NCI-H1694 (cell line): ENCODE measurements at places on chromosomes 6 and 20.
A peak's percentile ranks its signal among the peaks of the same experiment; 100 is the strongest.

GRCh38 chr6:158608221-158608620, 36.3 kb downstream of the DYNLT1 start:
- no peak for DNase-seq

DNA sequence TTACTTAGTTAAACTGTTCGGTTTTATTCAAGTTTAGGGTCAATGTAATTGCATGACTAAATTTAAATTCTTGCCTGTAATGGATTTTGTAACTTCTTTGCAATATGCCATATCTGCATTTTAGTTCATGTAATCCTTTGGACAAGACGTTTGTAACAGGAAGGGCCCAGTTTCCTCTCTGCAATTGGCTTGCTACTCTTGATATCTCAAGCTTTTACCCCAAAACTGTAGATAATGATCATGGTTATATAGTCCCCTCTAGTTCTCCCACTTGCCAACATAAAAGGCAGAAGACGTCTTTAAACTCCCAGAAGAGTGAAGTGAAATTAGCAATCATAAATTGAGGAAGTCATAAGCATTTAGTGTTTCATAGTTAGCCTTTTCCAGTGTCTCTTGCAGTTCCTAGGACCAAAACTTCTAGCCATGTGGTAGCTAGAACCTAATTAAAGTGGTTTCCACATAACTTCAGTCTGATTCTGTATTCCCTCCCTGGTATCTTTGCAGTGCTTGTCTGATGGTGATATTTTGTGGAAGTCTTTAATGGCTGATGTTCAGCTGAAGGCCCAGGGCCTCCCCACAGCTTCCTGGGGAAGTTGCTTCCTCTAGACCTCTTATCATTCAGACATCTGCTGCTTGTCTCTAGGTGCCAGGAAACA, 117.8 kb upstream of the SUPT3H start:
- no peak for DNase-seq

GRCh38 chr6:163249651-163250101, 164.8 kb upstream of the QKI start:
- DNase-seq: no peak

GRCh38 chr6:52180787-52181558, 5.2 kb upstream of the IL17A start:
- no peak for DNase-seq

DNA sequence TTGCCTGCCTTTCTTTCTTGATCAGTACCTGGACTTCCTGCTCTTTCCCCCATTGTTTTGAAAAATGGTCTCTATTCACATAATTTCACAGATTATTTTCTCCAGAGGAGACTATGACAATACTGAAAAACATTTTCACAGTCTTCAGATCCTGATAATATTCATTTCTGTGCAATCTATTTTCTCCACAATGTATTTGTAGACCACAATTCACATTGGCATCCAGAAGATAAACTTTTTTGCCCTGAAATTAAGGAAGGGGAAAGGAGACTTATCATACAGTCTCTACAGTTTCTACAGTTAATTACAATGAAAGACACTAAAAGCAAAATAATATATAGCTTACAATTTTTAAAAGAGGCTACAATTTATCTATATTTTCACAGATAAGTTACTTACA, 18.4 kb downstream of the LCA5 start:
- no peak for DNase-seq

- no peak for DNase-seq
Measured at GRCh38 chr6:111589366-111589765, 16.3 kb downstream of the TRAF3IP2 start.

- DNase-seq: peak; percentile 30
Measured at GRCh38 chr20:330233-331149, 5.1 kb downstream of the SOX12 start.

GRCh38 chr20:16654858-16655535, 74.8 kb upstream of the SNRPB2 start:
- no peak for DNase-seq

- no peak for DNase-seq
Measured at GRCh38 chr6:21653905-21654304, 60.4 kb downstream of the SOX4 start.

GRCh38 chr6:135311446-135312200, 130.5 kb downstream of the MYB start:
- DNase-seq: no peak

GRCh38 chr6:37783025-37783855, 36.3 kb upstream of the ZFAND3 start:
- DNase-seq: no peak

- DNase-seq: no peak
Measured at GRCh38 chr6:16850681-16851026, 89.4 kb upstream of the ATXN1 start.

GRCh38 chr20:50548396-50548795, 38.2 kb downstream of the PTPN1 start:
- DNase-seq: no peak

DNA sequence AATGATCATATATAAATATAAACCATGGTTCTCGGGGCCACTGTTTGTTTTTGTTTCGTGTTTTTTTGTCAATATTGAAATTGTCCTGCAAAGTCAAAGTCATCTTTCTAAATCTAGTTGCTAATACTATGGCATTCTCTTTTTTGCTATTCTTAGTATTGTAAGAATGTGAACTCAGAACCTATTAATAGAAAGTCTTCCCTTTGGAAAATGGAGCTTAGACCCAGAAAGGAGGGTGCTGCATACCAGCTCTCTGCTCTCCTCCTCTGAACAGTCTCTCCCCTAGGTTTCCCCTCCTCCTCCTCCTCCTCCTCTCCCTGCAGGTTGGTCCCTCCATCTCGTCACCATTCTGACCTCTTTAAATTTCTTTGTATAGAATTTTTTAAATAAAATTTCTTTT, 150.4 kb upstream of the CCN2 start:
- no peak for DNase-seq

DNA sequence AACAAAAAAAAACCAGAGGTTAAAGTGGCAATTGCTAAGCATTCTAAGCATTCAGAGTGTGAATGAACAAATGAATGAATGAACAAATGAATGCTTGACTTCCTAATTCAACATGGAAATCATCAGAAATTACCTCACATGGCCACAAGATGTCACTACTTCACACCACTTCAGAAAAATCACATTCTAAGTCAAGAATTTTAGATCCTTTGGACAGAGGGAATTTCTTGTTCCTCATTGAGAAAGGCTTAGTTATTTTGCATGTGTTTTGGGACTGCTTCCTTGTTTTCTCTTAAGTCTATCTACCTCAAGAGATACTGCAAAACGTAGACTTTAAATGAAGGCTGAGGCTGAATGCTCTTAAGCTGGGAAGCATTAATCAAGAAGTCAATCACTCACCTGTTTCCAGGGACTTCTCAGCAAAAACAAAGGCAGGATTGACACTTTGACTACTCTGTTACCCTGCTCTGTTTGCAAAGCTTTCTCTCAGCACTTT, 120.2 kb downstream of the MBOAT1 start:
- peak; percentile 25 for DNase-seq

GRCh38 chr6:1096967-1097765, 214.7 kb upstream of the FOXQ1 start:
- DNase-seq: no peak

DNA sequence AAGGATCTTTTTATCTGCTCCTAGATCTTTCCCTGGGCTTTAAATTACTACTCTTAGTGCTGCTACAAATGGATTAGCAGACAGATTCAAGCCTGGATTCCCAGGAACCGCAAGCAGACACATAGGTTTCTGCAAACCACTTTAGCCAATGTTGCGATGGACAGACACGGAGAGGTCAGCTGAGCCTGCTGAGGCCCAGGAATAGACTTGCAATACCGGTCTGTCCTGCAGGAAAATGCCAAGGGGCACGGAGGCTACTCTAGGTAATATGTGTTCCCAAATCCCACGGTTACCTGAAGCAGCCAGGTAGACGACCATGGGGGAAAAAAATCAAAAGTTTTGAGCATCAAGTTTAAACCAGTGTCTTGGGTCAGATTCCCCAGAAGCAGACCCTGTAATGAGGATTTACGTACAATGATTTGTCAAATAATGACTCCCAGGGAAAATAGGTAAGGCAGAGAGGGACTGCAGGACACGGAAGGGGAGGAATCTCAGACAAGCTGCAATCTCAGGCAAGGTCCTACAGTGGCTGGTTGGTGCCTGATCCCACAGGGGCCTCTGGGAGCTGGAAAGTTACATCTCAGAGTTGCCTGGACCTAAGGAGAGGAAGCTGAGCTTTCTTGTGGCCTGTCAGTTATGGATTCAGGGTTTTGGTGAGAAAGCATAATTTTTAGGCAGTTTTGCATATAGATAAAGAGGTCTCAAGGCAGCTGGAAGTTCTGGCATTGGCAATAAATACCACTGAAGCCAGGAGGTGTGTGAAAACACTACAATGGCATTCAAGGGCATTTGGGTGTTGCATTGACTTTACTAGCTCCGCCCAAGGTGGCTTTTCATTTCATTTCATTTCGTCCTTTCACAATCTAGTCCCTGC, 12.5 kb downstream of the OTOR start:
- DNase-seq: no peak

- DNase-seq: no peak
Measured at GRCh38 chr6:44778513-44778912, 391.0 kb downstream of the CDC5L start.

DNA sequence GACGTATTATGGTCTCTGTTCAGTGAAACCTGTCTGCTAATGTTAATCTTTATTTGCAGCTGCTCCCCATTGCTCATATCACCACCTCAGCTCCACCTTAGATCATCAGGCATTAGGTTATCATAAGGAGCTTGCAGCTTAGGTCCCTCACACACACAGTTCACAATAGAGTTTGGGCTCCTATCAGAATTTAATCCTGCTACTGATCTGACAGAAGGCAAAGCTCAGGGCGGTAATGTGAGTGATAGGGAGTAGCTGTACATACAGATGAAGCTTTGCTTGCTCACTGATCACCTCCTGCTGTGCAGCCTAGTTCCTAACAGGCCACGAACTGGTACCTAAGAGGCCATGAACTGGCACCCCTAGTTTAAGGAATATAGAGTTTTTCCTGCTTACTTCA, 989.7 kb downstream of the EYS start:
- DNase-seq: no peak

GRCh38 chr6:133637436-133637835, 251.5 kb upstream of the TCF21 start:
- DNase-seq: no peak

DNA sequence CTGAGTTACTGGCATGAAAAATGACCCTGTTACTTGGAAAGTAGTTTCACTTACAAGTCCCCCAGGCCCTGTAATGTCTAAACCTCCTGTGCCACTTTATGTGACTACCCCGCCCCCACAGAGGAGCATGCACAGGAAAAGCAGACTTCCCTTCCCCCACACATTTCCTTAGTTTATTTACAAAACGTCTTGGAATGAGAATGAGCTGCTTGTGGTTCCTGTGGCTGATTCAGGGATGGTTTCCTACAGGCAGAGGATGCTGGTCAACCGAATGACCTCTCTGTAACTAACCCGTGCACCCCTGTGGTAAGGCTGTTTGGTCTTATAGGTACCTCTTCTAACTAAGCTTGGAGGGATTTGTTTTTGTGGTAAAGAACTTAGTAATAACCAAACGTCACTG, 28.5 kb downstream of the RSPO3 start:
- DNase-seq: no peak

DNA sequence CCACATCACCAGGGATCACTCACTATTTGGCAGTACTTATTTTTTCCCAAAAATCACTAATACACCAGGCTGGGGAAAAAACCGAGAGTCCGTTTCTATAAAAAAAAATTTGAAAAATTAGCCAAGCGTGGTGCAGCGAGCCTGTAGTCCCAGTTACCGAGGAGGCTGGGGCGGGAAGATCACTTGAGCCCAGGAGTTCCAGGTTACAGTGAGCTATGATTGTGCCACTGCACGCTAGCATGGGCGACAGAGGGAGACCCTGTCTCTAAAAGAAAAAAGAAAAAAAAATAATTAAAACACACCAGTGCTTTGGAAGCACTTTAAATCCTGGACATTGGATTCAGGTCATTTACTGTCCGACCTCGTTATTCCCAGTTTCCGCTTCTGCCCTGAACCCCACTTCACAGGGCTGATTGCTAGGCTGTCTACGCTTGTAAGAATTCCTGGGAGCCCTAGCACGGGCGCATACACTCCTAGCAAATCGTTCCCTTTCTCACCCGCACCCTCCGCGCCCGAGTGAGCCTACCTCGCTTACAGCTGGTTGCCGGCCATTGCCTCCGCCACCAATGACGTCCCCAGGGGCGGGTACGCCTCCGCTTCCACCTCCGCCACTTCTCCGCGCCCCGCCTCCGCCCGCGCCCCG, at the start of gene TPMT:
Gene TPMT, minus strand, starts transcription at position 571 of the 643 bp plus-strand sequence. CDS start 5,950 bp downstream, outside the sequence.
- DNase-seq: no peak

DNA sequence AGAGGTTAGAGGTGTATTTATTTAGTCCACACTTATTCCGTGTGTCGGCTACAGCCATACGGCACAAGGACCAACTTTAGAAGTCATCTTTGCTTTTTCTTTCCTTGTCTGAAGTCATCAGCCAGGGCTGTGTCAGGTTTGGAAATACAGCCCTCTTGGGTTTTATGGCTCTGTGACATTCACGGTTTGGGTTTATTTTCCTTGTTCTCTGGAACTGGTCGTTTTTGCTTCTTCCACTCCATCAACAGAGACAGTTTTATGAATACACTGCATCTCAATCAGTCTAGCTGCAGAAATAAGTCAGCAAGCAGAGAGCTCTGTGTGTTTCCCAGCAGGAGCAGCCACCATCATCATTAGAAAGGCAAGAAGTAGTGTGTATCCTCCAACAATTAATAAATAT, 132.5 kb downstream of the TBC1D7 start:
- DNase-seq: no peak

DNA sequence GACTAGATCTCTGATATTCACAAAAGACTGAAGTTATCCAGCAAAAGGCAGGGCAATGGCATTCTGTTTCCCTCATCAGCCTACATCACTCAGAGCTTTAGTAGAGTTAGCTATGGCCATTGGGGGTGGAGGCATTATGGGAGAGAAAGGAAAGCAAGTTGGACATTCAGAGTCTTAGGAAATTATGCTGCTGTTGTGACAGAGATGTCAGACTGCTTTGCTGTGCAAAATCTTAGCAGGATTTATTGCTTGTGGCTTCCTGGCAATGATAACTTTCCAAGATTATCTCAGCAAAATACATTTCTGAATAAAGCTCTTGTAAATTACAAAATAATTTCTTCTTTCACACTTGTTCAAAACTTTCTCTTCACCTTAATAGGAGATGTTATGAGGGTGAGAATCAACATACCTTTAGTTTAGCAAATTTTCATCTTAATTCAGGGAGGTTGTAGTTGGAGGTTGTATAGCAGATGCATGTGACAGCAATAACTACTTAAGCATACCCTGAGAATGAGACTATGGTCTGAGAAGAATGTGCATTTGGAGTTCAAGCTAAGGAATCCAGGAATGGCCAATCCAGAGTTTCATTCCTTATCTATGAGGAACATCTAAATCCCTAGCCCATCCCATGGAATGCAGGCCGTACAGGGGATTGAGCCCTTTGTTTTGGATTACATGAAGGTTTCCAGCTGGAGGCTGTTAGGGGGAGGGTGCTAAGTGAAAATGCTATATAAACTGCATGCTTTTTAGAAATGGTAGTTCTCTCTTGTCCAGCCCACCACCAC, 179.8 kb downstream of the HAO1 start:
- DNase-seq: no peak

- DNase-seq: no peak
Measured at GRCh38 chr6:158231551-158232315, 63.6 kb downstream of the GTF2H5 start.

- no peak for DNase-seq
Measured at GRCh38 chr6:344816-345340, 46.7 kb upstream of the IRF4 start.

- no peak for DNase-seq
Measured at GRCh38 chr6:63864671-63865318, 229.2 kb downstream of the PHF3 start.

GRCh38 chr20:36802326-36803222, 29.0 kb upstream of the DSN1 start:
- no peak for DNase-seq
